ENCODE measurements at places on chromosomes 12 and 14.

DNA sequence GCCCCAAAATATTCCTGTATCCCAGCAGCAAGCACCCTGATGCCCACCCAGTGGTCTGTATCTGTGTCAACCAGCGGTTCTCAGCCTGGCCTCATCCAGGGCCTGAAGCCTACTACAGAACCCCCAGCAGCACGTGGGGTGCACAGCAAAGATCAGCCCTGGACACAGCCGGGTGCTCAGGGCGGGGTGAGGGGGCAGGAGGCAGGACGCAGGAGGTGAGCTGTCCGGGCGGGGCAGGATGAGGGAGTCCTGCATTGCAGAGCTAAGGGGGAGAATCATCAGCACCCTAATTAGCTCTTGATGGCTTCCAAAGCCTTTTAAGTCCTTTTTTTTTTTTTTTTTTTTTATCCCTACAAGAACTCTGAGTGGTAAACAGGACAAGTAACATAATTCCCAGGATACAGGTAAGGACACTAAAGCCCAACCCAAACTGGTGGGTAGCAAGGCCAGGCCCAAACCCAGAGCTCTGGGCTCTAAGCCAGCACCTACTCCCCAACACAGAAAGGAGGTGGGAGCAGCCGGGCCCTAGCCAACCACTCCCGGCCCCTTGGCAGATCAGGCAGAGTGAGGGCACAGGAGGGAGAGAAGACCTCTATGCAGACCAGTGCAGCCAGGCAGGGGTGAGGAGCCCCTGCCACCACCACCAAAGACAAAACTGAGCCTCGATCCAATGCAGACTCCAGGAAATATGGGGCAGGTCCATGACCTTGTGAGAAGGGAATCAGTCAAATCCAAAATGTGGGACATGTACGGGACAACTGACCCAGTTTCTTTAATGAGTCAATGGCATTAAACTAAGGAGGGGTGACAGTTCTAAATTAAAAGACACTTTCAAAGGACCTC is 32.3 kb upstream of the EIF5 start:
- no peak for DNase-seq

GRCh38 chr12:97075934-97076630 is 169.0 kb downstream of the NEDD1 start:
- no peak for DNase-seq

DNA sequence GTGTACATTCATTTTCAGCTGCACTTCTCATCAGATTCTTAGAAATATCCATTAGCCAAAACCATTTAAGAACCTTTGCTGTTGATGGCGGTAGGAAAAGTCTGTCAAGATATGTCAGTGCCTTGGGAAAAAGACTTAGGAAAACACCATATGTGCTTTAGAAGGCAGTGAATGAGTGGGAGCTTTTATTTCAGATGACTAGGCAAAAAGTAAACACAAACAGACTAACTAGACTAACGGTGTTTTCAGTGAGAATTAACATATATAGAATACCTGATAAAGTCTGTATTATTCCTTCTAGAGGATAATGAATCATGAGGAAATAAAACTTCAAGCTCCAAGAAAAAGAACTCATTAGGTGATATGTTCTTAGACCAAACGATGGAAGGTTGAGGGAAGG is 418.9 kb downstream of the NAV3 start:
- DNase-seq: no peak

DNA sequence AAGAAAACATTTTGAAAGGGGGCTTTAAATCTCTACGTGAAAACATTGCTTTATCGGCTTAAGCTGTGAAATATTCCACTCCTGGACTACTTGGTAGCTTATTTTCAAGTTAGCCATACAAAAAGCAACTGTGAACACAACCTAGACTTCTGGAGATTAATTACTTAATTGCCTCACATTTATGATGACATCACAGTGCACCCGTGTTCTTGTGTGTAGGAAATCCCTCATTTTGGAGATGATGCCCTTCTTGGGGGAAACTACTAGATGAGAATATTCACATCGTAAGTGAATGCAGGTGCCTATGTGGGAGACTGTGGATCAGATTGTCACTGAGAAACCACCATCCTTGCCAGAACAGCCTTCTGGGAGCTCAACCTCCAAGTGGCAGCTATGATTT is 10.5 kb upstream of the B4GALNT3 start:
- DNase-seq: no peak

DNA sequence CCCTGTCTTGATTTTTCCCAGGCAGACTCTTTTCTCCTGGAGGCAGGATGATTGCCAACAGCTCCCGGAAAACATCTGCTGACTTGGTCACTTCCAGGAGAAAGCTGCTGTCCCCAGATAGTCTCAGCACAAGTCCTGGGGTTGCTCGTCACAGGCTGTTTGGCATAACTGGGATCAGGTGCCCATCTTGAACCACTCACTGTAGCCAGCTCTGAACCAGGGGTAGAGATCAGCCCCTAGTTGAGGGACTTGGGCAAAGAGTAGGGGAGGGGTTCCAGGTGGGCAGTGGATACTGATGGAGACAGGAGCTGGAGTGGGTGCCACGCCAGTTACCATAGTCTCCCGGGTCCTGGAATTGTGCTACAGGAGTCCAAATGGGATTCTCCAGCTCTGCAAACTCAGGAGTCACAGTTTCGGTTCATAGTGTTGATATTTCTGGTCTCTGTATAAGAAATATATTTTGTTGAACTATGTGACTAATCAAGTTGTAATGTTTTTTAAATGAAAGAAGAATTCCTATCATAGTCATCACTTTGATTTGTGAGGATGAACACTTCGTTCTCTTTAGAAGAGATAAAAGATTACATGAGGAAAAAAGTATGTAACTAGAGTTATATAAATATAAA is 1154.5 kb downstream of the AACS start:
- DNase-seq: no peak

GRCh38 chr12:131418121-131418520 is 292.8 kb upstream of the SFSWAP start:
- no peak for DNase-seq

- no peak for DNase-seq
Observed at GRCh38 chr12:94336211-94336925, 123.3 kb downstream of the CEP83 start.

DNA sequence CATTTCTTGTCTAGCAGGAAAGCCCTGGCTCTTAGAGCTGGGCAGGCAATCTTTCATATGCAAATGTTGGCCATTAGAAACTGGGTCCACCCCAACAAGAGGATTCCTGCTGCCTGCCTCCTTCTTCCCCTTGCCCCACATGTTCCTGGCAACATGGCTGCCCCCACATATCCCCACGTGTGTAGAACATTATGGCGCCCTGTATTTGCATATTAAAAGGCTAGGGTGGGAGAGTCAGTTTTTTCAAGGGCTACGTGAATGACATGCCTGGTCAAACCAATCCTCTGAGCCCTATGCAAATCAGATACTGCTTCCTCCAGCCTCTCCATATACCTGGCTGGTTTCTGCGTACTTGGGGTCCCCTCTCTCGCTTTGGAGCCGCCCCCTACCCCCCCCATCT is 514.0 kb downstream of the FUT8 start:
- no peak for DNase-seq

DNA sequence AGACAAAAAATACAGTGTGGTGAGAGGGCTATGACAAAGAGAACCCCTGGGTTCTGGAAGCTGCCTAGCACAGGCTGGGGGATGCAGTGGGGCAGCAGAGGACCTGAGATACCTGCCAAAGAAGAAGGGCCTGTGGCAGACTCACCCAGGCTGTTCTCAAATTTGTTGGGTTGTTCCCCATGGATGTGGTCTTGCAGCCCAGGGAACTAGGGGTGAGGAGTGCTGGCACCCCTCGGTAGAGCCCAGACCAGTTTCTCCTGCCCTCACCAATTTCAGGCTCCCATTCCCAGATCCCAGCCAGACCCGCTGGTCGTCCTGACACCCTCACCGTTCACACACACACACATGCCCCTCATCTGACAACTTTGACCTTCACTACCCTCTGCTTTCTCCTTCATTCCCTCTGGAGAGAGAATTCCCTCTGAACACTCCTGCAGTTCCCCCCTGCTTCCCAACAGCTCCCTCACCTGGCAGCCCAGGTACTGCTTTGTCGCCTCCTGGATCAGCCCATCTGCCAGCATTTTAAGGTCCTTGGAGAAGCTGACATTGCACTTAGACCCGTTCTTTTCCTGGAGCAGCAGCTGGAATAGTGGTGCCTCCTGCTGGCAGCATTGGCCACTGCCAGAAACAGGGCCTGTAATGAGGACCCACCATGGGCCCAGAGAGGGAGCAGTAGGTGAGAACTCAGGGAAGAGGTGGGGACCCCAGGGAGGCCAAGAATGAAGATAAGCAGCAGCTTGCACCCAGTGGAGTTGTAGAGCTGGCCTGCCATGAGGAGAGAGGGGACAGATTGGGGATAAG is 5.9 kb upstream of the GDF11 start:
- peak; percentile 34 for DNase-seq

Measured in activated CD8-positive, alpha-beta memory T cell treated with anti-CD3 and anti-CD28 coated beads for 1 hour (primary cell).